Cardiac muscle cell (in vitro differentiated cells and primary cell): ENCODE measurements at places on chromosomes 6 and 20. TPM values are rescaled to one million over a fixed set of nuclear protein-coding genes. Genes with fewer than 3 reads are reported as not detected.

The FNDC11 gene
- total RNA-seq: 3.4 and 3.7 TPM in 2 replicates

The EBF4 gene
- 14.8 and 24.2 TPM in 2 replicates for total RNA-seq

The EYS gene
- total RNA-seq: under 0.01 and 0.04 TPM in 2 replicates

DNA sequence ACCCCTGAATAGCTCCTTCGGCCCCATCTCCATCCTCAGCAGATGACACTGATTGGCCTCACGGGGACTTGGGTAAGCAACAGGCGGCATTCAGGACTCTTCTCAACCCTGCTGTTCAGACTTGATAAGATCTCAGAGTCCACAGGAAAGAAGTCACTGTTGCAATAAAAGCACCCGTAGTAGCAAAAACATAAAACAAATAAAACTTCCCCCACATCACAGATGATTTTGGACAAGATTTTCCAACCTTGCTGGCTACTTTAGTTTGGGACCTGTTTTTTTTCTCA is 17.1 kb upstream of the C20orf144 start:
- no peaks in the 10 kb centered on the region for H3K27me3 ChIP-seq
- H3K36me3 ChIP-seq: peaks cover 29% of the 10 kb centered on the region
- DNase-seq: no peak

- DNase-seq: no peak
- no peaks in the 10 kb centered on the region for H3K36me3 ChIP-seq
- no peak overlapping the region for H3K27ac ChIP-seq
- no peaks in the 10 kb centered on the region for H3K27me3 ChIP-seq
These were observed 11.0 kb downstream of the SRC start for GRCh38 chr20:37356961-37357371.

DNA sequence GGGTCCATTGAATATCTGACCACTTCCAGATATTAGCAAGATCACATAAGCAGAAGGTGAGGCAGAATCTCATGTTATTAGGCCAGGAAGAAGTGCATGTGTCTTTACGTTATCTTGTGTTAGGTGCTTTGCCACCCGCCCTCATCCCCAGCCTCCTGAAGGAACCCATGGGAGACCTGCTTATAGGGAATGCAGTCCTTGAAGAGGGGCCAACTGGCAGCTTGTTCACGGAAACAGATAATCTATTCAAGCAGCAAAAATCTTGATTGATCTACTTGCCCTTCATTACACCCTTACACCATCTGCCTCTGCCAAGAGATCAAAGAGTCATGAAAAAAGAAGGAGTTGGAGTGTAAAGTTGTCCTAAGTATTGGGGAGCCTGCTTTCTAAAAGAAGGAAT is 576.4 kb downstream of the HTR1B start:
- no peak overlapping the region for H3K27ac ChIP-seq
- no peaks in the 10 kb centered on the region for H3K27me3 ChIP-seq
- no peaks in the 10 kb centered on the region for H3K4me1 ChIP-seq
- H3K36me3 ChIP-seq: no peaks in the 10 kb centered on the region

DNA sequence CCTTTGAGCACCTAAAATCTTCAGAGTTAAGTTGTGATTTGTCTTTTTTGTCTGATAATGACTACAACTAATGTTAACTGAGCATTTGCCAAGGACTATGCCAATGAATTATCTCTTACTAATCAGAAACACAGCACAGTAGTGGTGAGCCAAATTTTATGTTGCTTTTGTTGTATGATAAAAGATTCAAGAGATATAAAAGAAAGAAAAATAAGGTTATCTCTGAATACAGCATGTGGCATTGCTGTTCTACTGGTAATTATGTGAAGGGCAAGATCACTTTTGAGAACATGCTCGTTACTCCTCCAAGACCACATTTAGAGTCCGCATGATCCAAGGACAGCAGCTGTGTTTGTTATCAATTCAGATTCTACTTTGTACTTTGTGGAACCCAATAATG is 133.4 kb upstream of the MYLIP start:
- peaks cover 42% of the 10 kb centered on the region for H3K4me1 ChIP-seq
- no peak for DNase-seq
- no peak overlapping the region for H3K4me3 ChIP-seq
- no peak overlapping the region for H3K27ac ChIP-seq
- no peaks in the 10 kb centered on the region for H3K27me3 ChIP-seq

GRCh38 chr6:137571854-137572253 is 77.7 kb upstream of the OLIG3 start:
- H3K36me3 ChIP-seq: no peaks in the 10 kb centered on the region
- no peak overlapping the region for H3K27ac ChIP-seq
- no peak overlapping the region for H3K4me3 ChIP-seq
- H3K27me3 ChIP-seq: no peaks in the 10 kb centered on the region

DNA sequence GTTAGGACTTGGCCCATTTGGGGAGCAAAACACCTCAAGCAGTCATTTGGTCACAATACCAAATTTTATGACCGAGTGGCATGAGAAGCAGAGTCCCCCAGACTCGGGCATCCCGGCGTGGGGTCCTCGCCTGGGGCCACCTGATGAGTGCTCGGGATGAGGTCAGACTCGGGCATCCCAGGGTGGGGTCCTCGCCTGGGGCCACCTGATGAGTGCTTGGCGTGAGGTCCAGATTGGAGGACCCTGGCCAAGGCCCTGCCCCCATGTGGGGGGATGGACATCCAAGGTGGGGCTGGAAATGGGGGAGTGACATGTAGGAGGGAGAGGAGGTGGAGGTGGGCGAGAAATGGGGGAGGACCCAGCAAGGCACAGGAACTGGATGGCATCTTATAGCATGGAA is 56.1 kb upstream of the CST7 start:
- no peaks in the 10 kb centered on the region for H3K36me3 ChIP-seq
- H3K27ac ChIP-seq: no peak overlapping the region
- H3K4me3 ChIP-seq: no peak overlapping the region
- DNase-seq: no peak

GRCh38 chr6:109526905-109527628 is 44.0 kb upstream of the ZBTB24 start:
- DNase-seq: peak; percentile 81
- H3K27ac ChIP-seq: no peak overlapping the region
- no peaks in the 10 kb centered on the region for H3K4me1 ChIP-seq
- H3K27me3 ChIP-seq: no peaks in the 10 kb centered on the region
- H3K4me3 ChIP-seq: no peak overlapping the region

GRCh38 chr6:130326496-130326895 is 39.3 kb upstream of the TMEM200A start:
- H3K4me1 ChIP-seq: no peaks in the 10 kb centered on the region
- no peak overlapping the region for H3K27ac ChIP-seq
- H3K4me3 ChIP-seq: no peak overlapping the region
- no peaks in the 10 kb centered on the region for H3K36me3 ChIP-seq
- H3K27me3 ChIP-seq: no peaks in the 10 kb centered on the region

DNA sequence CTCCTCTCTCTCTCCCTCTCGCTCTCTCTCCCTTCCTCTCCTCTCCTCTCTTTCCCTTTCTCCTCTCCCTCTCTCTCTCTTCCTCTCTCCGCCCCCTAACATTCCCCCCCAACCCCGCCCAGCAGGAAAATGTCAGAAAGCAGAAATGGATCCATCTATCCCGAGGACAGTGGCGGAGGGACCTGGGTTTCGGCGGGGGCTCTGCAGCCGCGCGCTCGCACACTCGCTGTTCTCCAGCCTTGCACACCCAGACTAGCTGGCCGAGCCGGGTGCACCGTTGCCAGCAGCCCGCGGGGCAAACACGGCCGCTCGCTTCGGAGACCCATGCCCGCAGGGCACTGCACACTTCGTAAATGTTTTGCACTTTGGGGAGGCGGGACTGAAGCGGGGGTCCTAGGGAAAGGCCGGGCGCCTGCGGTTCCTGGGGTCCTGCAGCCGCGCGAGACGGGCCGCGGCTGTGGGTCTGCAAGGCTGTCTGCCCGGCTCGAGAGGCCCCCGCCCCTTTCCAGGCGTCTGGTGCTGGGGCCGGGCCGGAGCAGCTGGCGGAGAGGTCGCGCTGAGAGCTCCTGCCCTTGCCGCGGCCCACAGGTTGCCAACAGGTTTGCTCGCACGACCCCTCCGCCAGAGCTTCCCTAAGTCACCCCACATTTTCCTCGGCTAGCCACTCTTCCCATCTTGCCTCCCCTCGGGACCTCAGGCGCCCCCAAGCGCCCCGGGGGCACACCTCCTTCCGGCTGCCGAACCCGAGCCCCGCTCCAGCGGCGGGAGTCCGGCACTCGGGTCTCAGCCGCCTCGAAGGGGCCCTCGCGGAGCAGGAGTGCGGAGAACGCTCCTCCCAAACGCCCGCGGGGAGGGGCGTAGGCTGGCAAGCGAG is 818 bp upstream of the MDGA1 start:
- H3K36me3 ChIP-seq: no peaks in the 10 kb centered on the region
- H3K27me3 ChIP-seq: peaks cover 78% of the 10 kb centered on the region
- peaks cover 7% of the 10 kb centered on the region for H3K4me1 ChIP-seq
- no peak overlapping the region for H3K27ac ChIP-seq

- no peaks in the 10 kb centered on the region for H3K36me3 ChIP-seq
- no peaks in the 10 kb centered on the region for H3K27me3 ChIP-seq
- H3K4me3 ChIP-seq: no peak overlapping the region
- H3K27ac ChIP-seq: no peak overlapping the region
- peaks cover 10% of the 10 kb centered on the region for H3K4me1 ChIP-seq
- no peak for DNase-seq
These were observed 91.7 kb upstream of the HDDC2 start for GRCh38 chr6:125393449-125393858.

GRCh38 chr6:34053721-34054120 is 92.2 kb downstream of the GRM4 start:
- H3K27ac ChIP-seq: no peak overlapping the region
- no peaks in the 10 kb centered on the region for H3K27me3 ChIP-seq
- no peaks in the 10 kb centered on the region for H3K36me3 ChIP-seq
- DNase-seq: no peak
- no peak overlapping the region for H3K4me3 ChIP-seq

GRCh38 chr6:24931296-24931695 is 4.5 kb downstream of the RIPOR2 start:
- peak overlapping the region; percentile 74 for H3K27ac ChIP-seq
- no peaks in the 10 kb centered on the region for H3K27me3 ChIP-seq
- H3K4me3 ChIP-seq: no peak overlapping the region
- H3K4me1 ChIP-seq: peaks cover 47% of the 10 kb centered on the region

DNA sequence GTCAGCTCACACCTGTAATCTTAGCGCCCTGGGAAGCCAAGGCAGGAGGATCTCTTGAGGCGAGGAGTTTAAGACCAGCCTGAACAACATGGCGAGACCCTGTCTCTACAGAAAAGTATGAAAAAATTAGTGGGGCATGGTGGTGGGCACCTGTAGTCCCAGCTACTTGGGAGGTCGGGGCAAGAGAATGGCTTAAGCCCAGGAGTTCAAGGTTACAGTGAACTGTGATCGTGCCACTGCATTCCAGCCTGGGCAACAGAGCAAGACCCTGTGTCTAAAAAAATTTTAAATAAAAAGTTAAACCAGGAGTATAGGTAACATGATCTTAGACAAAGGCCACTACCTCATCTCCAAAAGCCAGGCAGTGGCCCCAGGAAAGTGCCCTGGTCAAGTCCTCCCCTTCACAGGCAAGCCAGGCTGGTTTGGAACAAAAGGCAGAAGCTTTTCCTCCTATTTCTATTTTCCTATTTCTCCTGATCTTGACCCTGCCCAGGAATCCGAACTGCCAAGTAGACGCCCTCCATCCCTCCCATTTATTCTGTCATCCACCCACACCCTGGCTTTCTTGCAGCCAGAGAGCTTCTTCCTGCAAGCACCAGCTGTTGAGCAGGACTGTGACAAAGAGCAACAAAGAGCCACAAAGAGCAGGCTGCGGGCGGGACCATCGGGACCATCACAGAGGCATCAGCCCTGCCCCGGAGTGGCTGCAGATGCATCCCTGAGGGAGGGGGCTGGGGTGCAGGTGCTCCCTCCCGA is 149.9 kb upstream of the AFDN start:
- H3K27me3 ChIP-seq: no peaks in the 10 kb centered on the region
- no peak overlapping the region for H3K4me3 ChIP-seq
- H3K4me1 ChIP-seq: peaks cover 25% of the 10 kb centered on the region
- H3K27ac ChIP-seq: no peak overlapping the region
- no peaks in the 10 kb centered on the region for H3K36me3 ChIP-seq

- no peaks in the 10 kb centered on the region for H3K36me3 ChIP-seq
- H3K4me1 ChIP-seq: peaks cover 8% of the 10 kb centered on the region
- H3K27me3 ChIP-seq: no peaks in the 10 kb centered on the region
These were observed 29.0 kb downstream of the JARID2 start for GRCh38 chr6:15274692-15275387.

DNA sequence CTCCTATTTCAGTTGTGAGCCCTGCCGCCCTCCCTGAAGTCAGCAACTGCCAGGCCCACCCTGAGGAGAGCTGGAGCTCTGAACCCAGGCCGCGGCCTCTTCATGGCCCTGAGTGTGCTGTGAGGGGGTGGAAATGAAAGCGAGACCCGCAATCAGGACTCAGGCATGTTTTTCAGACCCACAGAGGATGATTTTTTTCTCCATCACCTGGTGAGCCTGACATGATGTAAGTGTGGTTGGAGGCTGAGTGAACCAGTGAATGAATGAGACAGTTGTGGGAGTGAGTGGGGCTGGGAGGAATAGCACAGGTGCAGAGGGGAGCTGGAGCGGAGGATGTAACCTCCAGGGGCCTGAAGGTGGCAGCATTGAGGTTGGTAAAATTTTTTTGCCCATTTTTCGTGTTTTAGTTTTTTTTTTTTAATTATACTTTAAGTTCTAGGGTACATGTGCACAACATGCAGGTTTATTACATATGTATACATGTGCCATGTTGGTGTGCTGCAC is 18.3 kb downstream of the RAET1L start:
- DNase-seq: peak; percentile 30
- H3K4me3 ChIP-seq: no peak overlapping the region
- peaks cover 85% of the 10 kb centered on the region for H3K27me3 ChIP-seq
- no peaks in the 10 kb centered on the region for H3K36me3 ChIP-seq
- no peak overlapping the region for H3K27ac ChIP-seq

DNA sequence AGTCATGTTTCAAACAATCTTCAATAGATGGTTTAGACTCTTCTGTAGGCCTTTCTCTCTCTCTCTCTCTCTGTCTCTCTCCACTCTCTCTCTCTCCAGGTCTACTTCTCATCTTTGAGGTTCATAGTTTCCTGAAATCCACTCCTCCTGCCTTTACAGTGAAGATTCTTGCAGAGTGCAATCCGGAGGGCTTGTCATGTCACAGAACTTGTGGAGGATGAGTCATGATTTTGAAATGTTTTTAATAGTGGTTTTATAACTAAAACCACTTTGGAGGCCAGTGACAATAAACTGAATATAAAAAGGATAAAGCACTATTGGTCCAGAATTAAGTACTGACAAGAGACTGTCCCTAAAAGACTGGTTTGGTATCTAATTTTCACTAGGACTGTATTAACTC is 156.3 kb downstream of the KIF6 start:
- no peak overlapping the region for H3K4me3 ChIP-seq
- H3K27me3 ChIP-seq: no peaks in the 10 kb centered on the region
- no peaks in the 10 kb centered on the region for H3K4me1 ChIP-seq
- H3K36me3 ChIP-seq: no peaks in the 10 kb centered on the region
- no peak for DNase-seq

- H3K4me3 ChIP-seq: no peak overlapping the region
- H3K4me1 ChIP-seq: no peaks in the 10 kb centered on the region
- no peak overlapping the region for H3K27ac ChIP-seq
- no peaks in the 10 kb centered on the region for H3K36me3 ChIP-seq
These were observed 49.2 kb downstream of the GMDS start for GRCh38 chr6:2196079-2196679.
